Tongue (tissue), 3 donors: ENCODE measurements at places on chromosomes 6 and 20. TPM values are rescaled to one million over a fixed set of nuclear protein-coding genes. Genes with fewer than 3 reads are reported as not detected.

GRCh38 chr6:47743744-47744143 lies 38.1 kb upstream of the OPN5 start:
- no peak for DNase-seq

The PNPLA1 gene
- total RNA-seq = not detected

GRCh38 chr6:140663094-140663493 lies 1288.6 kb upstream of the CITED2 start:
- DNase-seq = no peak

- DNase-seq = no peak
Observed at GRCh38 chr6:131744432-131745287, 33.8 kb upstream of the CTAGE9 start.

The GNAS-AS1 gene
- total RNA-seq = 2.5 TPM
